Muscle of leg (tissue), 16 donors: ENCODE measurements at places on chromosomes 13 and 19.
A peak's percentile ranks its signal among the peaks of the same experiment; 100 is the strongest.

DNA sequence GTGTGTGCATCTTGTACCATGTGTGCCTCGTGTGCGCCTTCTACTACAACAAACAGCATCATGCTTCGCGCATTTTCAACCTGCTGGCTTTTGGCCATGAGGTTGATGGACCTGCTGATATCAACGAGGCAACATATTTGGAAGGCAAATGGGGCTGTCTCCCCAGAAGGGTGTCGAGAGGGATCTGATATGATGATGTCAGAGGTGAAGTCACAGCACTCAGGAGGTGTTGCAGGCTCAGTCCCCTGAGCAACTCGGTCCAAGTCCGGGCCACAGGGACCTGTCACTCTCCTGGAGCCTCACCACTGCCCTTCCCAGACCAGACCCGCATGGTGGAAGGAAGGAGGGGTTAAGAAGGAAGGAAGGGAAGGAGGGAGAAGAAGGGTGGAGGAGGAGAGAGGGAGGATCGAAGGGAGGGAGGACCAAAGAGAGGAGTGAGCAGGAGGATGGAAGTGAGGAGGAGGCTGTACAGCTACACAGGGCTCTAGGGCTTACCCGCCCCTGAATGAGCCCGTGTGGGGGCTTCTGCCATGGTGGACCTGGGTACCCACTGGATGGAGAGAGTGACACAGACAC is 6.7 kb upstream of the C13orf46 start:
- DNase-seq, result no peak

GRCh38 chr19:45322744-45323281 is at the start of gene CKM:
TSS of gene CKM (minus strand) at chr19:45322875. CDS start at chr19:45319713, 3,162 bp downstream.
- DNase-seq, result peak; percentile 84

GRCh38 chr13:113526466-113527220 is 36.1 kb upstream of the DCUN1D2 start:
- DNase-seq, result no peak

DNA sequence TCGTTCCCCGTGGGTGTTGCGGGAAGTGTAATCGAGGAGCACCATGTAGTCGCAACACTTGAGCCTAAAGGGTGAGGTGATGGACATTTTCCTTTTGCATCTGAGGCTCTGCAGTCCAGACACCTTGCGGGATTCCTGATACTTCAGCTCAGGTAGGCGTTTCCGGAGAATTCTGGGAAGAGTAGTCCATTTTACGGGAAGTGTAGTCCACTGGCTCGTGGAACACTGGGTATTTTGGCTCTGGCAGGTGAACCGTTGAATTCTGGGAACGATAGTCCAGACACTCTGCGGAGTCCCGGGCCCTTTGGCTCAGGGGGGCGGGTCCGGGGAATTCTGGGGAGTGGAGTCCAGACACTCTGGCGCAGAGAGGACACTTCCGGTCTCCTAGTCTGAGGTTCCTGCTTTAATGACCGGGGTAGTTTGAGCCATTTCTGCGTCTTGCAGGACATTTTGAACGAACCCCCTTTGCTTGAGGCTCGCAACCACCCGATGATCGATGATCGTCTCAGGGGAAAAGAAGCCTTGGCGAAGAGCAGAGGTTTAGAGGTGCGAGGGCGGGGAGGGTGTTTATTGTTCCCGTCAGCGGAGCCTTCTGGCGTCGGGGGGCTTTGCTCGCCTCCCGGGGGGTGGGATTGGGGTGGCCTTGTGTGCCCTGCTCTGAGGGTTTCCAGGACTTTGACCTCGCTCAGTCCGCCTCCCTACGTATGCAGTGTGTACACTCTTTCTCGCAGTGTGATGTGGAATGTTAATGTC is at the start of gene ZNF223:
ZNF223 (plus strand) TSS at position 387 of the 753 bp plus-strand sequence. CDS start 3,141 bp downstream, outside the sequence.
- DNase-seq, result peak; percentile 99

GRCh38 chr13:107348925-107349324 is 781.0 kb upstream of the ARGLU1 start:
- no peak for DNase-seq

GRCh38 chr19:18879579-18880373 is 16.2 kb downstream of the CERS1 start:
- DNase-seq, result no peak

DNA sequence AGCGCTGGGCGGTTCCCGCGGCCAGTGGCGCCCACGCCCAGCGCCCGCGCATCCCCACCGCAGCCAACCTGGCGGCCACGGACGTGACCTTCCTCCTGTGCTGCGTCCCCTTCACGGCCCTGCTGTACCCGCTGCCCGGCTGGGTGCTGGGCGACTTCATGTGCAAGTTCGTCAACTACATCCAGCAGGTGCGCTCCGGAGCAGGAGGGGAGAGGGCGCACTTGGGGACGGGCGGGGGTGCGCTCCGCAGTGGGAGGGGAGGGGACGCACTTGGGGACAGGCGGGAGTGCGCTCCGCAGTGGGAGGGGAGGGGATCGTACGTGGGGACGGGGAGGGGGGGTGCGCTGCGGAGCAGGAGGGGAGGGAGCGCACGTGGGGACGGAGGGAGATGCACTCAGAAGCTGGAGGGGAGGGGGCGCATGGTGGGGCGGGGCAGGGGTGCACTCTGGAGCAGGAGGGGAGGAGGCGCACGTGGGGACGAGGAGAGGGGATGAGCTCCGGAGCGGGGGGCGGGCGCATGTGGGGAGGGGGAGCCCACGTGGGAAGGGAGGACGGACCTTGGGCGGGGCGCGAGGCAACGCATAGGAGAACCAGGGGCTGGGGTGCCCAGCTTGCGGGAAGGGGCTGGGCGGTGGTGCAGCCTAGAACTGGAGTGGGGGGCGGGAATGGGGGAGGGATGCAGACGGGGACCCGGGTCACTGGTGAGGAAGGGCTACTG is 1.5 kb downstream of the KISS1R start:
- no peak for DNase-seq

- no peak for DNase-seq
These were observed 6.3 kb downstream of the DPP9 start for GRCh38 chr19:4717191-4717965.

DNA sequence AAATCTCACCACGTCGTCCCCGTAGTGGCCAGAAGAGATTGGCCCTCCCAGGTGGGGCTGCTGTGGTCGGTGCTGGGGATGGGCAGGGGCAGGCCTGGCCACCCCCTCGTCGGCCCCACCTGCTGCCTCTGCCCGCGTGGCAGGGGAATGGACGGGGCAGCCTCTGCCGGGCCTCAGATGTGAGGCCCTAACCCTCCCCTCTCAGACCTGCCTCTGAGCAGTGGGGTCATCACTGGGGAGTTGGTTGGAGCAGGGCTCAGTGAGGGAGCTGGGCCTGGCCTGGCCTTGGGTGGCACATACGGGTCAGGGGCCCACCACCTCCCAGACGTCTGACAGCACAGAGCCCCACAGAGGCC is 41.5 kb downstream of the MCF2L start:
- no peak for DNase-seq

- DNase-seq, result peak; percentile 3
These were observed 208.9 kb upstream of the TMTC4 start for GRCh38 chr13:100883453-100883852.

- DNase-seq, result no peak
These were observed 194.1 kb downstream of the USP12 start for GRCh38 chr13:26977541-26977940.

- no peak for DNase-seq
These were observed 20.3 kb upstream of the BCL3 start for GRCh38 chr19:44728178-44728577.

DNA sequence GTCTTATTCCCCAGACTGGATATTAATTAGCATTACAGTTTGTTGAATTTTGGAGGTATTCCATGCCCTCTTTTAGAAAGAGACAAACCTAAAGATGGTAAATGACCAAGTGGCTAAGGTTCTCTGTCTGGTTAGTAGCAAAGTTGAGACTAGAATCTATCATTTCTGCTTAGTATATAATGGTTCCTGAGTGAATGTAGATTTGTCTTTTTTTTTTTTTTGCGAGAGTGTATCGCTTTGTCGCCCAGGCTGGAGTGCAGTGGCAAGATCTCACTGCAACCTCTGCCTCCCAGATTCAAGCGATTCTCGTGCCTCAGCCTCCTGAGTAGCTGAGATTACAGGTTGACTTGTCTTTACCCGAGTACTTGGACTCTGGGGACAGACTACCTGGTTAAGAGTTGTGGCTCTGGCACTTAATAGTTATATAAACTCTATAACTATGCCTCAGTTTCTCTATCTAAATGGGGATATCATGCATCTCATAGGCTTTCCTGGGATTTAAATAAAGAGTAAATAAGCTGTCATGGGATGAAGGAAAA is 2.7 kb downstream of the NAA16 start:
- no peak for DNase-seq

- DNase-seq, result peak; percentile 13
These were observed 701 bp downstream of the ZNF552 start for GRCh38 chr19:57813919-57814504.

DNA sequence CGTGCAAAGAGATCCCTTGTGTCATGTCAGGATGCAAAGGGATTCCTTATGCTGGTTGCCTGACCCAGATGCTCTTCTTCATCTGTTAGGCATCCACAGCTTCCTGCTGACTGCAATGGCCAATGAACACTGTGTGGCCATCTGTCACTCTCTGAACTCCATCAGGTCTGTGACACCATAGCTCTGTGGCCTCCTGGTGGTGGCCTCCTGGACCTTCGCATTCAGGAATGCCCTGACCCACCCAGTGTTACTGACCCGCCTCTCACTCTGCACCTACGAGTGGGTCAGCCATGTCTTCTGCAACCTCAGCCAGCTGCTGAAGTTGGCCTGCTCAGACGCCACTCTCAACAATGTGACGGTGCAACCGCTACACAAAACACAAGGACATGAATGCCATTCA is 23.9 kb upstream of the TPM4 start:
- no peak for DNase-seq

DNA sequence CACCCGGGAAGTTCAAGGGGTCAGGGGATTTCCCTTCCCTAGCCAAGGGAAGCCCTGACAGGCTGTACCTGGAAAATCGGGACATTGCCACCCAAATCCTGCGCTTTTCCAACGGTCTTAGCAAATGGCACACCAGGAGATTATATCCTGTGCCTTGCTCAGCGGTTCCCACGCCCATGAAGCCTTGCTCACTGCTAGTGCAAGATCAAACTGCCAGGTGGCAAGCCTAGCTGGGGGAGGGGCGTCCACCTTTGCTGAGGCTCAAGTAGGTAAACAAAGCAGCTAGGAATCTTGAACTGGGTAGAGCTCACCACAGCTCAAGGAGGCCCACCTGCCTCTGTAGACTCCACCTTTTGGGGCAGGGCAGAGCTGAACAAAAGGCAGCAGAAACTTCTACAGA is 1794.5 kb downstream of the PCDH9 start:
- DNase-seq, result no peak
